NAMALWA (cell line): ENCODE measurements at places on chromosomes 3 and 15.

GRCh38 chr15:26939398-26939797 lies 31.6 kb upstream of the GABRG3 start:
- no peak for DNase-seq

GRCh38 chr15:89621547-89621946 lies 33.7 kb downstream of the KIF7 start:
- no peak for DNase-seq

DNA sequence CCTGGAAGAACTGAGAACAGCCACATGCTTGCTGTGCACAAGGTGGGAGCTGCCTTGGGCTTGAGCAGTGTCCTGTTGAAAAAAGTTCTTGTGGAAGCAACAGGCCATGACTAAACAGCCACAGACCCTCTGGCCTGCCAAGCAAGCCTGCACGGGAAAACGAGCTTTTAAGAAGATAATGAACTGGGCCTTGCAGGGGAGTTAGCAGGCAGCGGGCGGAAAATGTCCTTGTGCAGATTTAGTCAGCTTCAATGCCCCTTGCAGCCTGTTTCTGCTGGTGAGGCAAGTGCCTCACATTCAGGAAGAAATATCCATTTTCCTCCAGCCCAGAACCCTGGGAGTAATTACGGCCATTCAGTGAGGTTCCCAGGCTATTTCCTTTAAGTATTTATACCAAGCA lies 126.2 kb upstream of the KLHL25 start:
- no peak for DNase-seq

DNA sequence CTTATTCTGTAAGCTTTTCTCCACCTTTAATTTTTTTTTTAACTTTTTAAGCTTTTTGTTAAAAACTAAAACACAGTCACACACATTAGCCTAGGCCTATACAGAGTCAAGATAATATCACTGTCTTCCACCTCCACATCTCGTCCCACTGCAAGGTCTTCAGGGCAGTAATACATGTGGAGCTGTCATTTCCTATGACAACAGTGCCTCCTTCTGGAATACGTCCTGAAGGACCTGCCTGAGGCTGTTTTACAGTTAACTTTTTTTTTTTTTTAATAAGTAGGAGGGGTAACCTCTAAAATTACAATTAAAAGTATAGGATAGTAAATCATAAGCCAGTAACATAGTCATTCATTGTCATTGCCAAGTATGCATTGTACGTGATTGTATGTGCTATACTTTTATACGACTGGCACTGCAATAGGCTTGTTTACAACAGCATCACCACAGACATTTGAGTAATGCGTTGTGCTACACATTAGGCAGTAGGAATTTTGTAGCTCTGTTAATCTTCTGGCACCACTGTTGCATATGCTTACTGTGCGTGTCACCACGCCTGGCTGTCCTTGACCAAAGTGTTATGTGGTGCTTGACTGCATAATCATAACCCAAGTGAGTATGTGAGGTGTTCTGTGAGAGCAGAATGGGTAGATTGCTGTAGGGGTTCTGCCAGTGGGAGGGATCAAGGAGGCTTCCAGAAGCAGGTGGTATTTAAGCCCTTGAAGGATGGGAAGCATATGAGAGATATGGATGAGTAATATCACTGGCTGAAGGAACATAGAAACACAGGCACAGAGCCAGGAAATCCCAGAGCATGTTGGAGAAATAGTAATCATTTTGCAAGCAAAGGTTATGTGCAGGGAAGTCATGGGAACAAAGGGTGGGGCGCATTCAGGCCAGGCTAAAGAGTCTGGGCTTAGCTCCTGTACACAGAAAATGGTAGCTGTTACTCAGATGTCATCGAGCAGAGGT lies 18.3 kb downstream of the FBXO22 start:
- DNase-seq = peak; percentile 68

- no peak for DNase-seq
Measured at GRCh38 chr3:11154036-11154952, at the start of gene HRH1. Gene HRH1 (plus strand): TSS chr3:11154493. CDS start chr3:11259038, 104,545 bp downstream.

DNA sequence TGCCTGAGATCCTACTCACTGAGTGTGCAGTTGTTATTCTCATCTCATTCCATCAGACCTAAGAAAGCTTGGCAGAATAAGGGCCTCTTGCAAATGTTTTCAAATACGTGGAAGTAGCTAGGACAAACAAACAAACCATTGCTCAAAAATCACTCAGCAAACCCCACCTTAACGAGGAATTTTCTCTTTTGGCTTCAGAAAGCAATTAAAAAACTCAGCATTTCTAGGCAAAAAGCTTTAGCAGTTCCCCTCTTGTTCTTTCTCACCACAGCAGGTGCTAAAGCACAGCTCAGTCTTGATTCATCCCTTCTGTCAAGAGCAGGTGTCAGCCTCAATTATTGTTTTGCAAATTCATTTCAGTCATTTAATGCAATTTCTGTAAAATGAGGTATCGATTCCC lies 58.6 kb upstream of the NUDT16 start:
- DNase-seq = no peak

DNA sequence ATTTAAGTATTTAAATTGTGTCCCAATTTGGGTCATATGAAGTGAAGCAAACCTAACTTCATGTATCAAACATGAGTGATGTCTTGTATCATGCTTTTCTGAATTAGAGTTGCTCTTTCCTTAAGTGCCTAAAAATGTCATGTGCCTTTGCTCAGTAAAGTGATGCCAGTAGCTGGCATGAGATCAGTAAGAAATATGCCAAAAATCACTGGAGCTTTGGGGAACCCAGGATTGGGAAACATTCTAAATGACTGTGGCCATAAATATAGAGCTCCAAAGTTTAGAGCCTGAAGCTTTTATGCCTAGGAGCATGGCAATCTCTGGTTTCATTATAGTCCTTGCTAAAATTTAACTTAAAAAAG lies 33.8 kb downstream of the RBMS3 start:
- no peak for DNase-seq

GRCh38 chr3:160210799-160211221 lies 14.4 kb upstream of the C3orf80 start:
- peak; percentile 38 for DNase-seq

DNA sequence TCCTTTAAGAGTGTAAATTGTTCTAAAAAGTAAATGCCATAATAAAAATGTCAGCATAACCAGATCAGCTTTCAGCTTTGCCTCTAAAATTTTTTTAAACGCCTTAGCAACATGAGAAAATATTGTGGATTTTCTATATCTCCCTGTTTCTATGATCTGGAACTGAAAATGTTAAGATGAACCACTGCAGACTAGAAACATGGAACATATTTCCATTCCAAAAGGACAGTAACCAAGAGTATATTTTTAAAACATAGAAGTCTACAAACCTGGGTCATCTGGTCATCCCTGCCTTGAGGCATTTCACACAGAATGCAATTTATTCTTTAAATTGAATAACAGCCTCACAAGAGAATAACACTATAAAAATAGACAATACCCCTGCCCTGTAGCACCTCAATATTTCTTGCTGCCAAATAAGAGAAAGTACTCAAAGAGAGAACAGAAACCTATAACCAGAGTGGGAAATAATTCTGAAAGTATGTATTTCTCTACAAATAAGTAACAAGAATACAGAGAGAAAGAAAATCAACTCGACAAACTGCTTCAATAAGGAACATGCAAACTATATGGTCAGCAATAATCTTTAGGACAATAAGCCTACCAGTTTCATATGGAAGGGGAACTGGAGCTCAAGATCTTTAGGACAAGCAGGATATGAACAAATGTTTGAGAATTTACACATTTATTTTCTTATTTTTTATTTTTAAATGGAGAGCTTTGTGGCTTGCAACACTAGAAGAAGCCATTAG lies 949.0 kb downstream of the EPHA3 start:
- DNase-seq = no peak

- DNase-seq = no peak
Measured at GRCh38 chr3:32873531-32874130, 55.8 kb downstream of the TRIM71 start.

DNA sequence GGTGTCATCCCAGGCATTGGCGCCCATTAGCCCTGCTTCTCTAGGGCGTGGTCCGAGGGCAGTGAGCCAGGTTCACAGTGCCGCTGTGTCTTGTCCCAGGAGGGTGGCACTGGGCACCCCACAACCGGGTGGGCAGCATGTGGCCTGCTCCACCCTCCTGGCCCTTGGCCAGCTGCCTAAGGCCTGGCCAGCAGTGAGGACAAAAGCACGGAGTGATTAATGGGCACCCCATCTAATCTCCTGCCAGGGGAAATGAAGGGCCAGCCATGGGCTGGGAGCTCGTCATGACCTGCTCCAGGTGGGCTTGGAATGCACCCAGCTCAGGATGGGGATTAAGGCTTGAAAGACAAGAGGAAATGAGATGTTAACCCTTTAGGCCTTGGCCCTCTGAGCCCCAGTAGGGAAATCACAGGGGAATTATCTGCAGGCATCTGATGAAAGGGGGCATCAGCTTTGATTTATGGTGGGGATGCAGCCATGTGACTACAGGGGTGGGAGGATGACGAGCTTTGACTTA lies 5.2 kb downstream of the THSD4 start:
- DNase-seq = no peak

GRCh38 chr15:29534378-29534777 lies 264.8 kb upstream of the NSMCE3 start:
- DNase-seq = no peak

GRCh38 chr3:33146791-33147445 lies 33.1 kb downstream of the CRTAP start:
- no peak for DNase-seq

DNA sequence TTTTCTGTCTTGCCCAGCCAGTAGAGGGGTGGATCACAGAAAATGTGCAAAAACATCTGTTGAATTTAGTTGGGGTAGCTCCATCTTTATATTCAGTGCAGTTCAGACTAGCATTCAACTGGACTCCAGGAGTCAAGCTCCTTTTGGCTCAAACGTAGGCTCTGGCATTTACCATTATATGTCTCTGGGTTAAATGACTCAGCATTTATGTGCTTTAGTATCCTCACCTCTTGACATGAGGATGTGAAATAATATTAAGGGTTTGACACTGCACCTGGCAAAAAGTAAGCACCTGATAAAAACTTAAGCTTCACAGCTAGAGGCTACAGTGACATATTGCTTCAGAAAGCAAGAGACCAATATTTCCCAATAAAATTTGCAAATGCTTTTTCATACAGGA lies 14.8 kb downstream of the PRC1 start:
- no peak for DNase-seq
